ENCODE measurements at places on chromosomes 6 and 20.
A peak's percentile ranks its signal among the peaks of the same experiment; 100 is the strongest.

GRCh38 chr6:125013938-125014660 lies 51.9 kb downstream of the RNF217 start:
- DNase-seq: no peak

- no peak for DNase-seq
Measured at GRCh38 chr20:36482044-36482473, 59.3 kb upstream of the MYL9 start.

DNA sequence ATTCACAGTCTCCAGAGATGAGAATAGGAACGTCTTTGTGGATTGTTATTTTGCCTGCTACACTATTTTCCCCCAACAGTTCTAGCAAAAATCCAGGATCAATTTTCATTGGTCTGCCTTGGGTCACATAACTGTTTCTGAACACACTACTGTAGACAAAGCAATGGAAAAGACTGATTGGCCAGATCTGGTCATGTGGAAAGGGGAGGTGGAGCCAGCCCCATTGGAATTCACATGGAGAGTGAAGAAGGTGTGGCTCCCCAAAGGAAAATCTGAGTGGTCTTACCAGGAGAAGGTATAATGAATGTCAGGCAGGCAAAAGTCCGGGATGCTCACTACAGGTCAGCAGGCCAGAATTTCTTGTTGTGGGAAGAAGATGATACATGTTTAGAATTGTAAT lies 9.5 kb upstream of the TP53RK start:
- DNase-seq: no peak

GRCh38 chr6:156747715-156748114 lies 29.5 kb upstream of the ARID1B start:
- no peak for DNase-seq

- peak; percentile 68 for DNase-seq
Measured at GRCh38 chr20:38201356-38201755, 36.3 kb upstream of the TGM2 start.

DNA sequence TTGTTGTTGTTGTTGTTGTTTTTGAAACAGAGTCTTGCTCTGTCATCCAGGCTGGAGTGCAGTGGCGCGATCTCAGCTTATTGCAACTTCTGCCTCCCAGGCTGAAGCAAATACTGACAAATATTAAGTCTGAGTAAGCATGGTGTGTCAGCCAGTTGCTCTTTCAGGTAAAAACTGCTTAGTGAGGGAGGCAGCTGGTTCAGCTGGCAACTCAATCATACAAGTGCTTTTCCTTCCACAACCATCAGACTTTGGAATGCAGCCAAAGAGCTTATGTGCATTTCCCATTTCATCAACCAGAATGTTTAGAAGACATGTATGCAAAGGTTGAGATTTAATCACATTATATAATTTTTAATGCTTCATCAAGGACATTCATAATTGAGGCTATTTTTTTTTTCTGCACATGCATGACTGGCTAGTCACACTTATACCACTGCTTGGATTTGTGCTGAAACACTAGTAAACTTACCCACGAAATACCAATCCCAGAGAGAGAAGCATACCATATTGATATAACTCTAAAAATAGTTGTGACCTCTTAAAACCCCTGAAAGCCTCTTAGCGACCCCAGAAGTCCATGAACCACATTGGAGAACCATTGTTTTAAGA lies 56.0 kb downstream of the CLIC5 start:
- no peak for DNase-seq

Measured in T1000 (cell line).